ENCODE measurements at places on chromosomes 7 and 10. TPM values are rescaled to one million over a fixed set of nuclear protein-coding genes. Genes with fewer than 3 reads are reported as not detected.
A peak's percentile ranks its signal among the peaks of the same experiment; 100 is the strongest.

DNA sequence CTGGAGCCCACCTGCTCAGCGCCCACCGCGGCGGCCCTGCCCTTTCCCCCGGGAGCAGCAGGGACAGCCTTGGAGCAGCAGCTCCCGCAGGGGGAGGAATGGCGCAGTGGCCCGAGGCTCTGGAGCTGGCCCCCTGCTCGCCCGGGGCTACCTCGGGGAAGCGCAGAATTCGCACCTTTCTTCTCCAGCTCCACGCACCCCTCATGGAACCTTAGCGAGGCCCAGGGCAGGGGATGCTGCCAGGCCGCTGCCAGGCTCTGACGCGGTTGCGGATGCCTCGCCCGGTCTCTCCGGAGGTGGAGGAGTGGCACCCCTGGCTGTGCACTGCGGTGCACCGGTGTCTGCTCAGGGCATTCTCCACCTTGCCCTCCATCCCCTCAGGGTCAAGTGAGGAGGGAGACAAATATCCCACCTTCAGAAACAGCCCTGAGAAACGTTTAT lies 84.9 kb upstream of the MKI67 start:
- no peak for DNase-seq

GRCh38 chr10:3249307-3249889 lies 76.8 kb upstream of the PITRM1 start:
- DNase-seq: no peak

DNA sequence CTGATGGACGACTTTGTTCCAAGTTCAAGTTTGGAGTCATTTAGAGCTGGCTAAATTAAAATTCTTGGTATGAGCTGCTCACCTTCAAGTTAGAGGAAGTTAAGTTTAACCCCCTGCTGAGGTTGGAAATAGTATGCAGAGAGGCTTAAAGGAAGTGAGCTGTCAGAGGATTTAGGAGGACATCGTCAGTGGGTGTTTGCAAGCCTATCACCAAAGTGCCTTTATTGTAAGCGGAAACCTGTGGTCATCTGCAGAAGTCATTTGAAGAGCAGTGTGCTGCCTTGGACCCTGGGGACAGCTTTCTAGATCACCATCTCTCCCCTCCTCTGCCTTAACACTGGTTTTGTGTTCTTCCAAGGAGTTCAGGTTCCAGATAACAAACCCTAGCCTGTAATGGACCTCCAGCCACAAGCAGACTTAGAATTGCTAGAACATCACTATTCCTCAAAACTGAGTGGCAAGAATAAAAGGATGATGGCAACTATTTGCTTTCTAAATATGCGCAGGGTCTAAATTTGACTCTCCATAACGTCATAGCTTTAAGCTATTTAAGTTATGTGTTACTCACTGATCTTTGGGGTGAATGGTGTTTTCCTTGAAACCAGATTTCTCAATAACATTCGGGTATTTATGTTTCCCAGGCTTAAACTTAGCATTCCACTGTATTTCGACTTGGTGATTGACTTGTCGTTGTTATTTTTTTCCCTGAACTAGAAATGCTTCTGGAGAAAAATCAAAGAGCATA lies 93.4 kb downstream of the SLC39A12 start:
- no peak for DNase-seq

- no peak for DNase-seq
Observed at GRCh38 chr10:51000976-51001375, 73.3 kb upstream of the PRKG1 start.

DNA sequence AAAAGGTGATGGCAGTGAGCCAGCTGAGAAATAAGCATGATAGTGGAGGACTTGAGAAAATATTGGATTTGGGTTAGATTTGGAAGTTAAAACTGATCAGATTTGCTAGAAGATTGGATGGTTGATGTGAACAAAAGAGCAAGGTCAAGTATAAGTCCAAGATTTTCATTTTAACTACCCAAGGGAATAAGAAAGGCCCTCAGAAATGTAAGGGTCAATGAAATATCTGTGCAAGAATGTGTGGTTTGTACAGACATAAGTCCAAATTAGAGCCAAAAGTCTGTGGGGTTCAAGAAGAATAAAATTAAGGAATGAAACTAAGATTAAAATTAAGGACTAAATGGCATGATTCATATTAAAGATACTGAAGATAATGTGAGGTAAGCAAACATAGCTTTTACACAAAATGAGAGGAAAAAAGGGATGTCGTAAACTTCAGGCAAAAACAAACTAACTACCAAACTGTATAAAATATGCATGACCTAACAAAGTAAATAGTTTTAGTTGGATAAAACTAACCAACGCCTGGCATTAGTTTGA lies 78.4 kb upstream of the CACNA2D1 start:
- no peak for DNase-seq

GRCh38 chr10:43385412-43386004 lies 14.1 kb downstream of the FXYD4 start:
- no peak for DNase-seq

DNA sequence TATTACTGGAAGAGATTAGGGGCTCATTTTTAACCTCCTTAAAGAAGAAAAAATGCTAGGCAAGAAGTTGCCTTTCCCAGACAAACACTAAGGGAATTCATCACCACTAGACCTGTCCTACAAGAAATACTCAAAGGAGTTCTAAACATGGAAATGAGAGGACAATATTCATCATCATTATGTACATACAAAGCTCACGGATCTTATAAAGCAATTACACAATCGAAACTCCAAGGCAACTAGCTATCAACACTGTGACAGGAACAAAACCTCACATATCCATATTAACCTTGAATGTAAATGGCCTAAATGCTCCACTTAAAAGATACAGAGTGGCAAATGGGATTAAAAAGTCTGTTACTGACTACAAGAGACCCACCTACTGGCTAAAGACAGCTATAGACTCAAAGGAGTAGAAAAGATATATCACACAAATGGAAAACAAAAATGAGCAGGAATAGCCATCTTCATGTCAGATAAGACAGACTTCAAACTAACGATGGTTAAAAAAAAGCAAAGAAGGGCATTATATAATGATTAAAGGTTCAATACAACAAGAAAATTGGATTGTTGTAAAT lies 246.6 kb downstream of the ADRA2A start:
- DNase-seq: no peak

DNA sequence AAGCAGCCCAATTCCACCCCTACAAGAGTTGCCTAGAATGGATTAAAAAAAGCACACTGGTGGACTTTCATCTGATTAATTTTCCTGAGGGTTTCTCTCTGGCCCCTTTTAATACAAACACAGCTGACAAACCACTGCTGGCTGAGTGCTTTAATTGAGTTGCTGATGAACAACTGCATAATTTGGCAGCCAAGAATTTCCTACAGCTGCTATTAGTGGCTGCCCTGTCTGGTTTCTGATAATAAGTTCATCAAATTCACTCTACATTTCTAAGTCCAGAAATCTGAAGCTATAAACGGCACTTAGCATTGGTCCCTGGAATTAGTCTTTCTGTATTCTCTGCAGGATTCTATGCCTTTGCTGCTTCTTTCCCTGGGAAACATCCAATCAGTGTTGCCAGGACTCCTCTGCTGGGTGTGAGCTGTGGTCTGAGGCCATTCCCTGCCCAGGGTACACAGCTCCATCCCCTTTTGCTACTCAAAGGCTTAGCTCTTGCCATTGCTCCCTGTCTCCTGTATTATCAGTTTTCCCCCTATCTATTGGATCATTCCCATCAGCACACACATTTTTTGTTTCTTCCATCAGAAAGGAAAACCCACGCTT lies 110.6 kb downstream of the LSM5 start:
- no peak for DNase-seq

DNA sequence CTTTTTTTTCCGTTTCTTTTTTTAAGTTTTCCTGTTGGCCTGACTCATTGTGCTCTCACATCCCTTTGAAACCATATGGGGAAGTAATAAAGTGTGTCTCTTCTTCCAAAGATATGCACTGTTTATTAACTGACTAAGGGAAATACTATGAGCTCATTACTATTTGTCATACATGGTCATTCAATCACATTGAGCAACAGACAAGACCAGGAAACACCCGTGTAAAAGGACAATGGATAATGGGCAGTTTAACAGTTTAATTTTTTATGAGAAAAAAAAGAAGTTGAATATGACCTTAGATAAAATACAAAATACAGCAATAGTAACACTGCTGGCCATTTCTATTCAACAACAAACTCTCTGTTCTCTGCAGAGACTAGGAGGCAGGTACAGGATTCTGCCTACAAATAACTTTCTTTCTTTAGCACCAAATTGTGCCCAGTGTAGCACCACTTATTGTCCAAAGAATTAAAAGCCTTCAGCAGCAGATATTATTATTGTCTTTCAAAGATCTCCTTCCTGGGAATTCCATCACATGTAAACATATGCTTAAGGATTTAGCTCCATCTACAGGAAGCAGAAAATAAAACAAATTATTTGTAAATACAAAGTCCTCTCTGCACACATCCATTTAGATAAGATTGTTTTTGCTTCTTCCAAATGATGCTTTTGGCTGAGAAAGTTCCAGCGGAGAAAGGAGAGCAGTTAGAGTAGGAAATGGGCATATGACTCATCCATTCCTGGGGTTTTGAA lies 55.0 kb upstream of the AKR1E2 start:
- DNase-seq: peak; percentile 26

GRCh38 chr10:42979181-42979580 lies 97.7 kb upstream of the RET start:
- DNase-seq: no peak

- DNase-seq: peak; percentile 63
Observed at GRCh38 chr7:2105917-2106316, 126.8 kb downstream of the MAD1L1 start.

GRCh38 chr7:149404825-149405224 lies 56.0 kb downstream of the ZNF777 start:
- DNase-seq: no peak

- DNase-seq: no peak
Observed at GRCh38 chr10:127090138-127090537, 106.3 kb downstream of the INSYN2A start.

DNA sequence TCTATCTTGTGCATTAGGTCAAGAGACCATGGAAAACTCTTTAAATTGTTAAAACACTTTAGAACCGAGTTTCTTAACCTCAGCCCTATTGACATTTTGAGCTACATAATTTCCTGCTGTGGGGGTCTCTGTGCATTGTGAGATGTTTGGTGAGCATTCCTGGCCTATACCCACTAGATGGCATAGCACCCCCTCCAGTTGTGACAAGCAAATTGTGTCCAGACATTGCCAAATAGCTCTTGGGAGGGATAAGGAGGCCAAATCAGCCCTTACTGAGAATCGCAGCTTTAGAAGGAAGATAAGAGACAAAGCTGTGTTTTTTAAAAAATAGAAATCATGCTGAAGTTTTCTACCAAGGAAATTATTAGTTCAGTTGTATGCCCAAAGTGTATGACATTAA lies 1158.5 kb upstream of the C7orf33 start:
- DNase-seq: peak; percentile 41

- DNase-seq: peak; percentile 14
Observed at GRCh38 chr10:108904163-108904838, 1019.0 kb downstream of the XPNPEP1 start.

DNA sequence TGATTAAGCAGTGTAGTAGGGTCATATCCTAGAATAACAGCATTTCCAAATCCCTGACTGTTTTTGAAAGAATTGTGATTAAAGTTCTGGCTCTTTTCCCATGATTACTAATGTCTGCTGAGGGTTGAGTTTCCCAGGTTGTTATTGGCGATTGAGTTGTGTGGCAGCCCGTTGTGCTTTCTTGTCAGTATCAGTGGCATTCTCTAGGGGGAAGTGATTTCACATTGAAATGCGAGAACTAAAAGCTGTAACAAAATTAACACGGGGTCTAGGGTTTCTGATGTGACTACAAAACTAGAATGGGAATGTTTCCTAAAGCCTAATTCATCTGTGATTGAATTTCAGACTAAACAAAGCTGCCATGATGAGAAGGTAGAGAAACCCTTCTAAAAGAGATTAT lies 349.4 kb downstream of the EXOC4 start:
- peak; percentile 62 for DNase-seq

GRCh38 chr7:78140109-78140508 lies 341.5 kb downstream of the PHTF2 start:
- no peak for DNase-seq

- DNase-seq: no peak
Observed at GRCh38 chr10:120508966-120509365, 51.9 kb downstream of the PLPP4 start.

GRCh38 chr7:10662982-10663884 lies 310.4 kb upstream of the PHF14 start:
- no peak for DNase-seq

- DNase-seq: no peak
Observed at GRCh38 chr10:116602648-116603400, 12.1 kb downstream of the PNLIPRP1 start.

DNA sequence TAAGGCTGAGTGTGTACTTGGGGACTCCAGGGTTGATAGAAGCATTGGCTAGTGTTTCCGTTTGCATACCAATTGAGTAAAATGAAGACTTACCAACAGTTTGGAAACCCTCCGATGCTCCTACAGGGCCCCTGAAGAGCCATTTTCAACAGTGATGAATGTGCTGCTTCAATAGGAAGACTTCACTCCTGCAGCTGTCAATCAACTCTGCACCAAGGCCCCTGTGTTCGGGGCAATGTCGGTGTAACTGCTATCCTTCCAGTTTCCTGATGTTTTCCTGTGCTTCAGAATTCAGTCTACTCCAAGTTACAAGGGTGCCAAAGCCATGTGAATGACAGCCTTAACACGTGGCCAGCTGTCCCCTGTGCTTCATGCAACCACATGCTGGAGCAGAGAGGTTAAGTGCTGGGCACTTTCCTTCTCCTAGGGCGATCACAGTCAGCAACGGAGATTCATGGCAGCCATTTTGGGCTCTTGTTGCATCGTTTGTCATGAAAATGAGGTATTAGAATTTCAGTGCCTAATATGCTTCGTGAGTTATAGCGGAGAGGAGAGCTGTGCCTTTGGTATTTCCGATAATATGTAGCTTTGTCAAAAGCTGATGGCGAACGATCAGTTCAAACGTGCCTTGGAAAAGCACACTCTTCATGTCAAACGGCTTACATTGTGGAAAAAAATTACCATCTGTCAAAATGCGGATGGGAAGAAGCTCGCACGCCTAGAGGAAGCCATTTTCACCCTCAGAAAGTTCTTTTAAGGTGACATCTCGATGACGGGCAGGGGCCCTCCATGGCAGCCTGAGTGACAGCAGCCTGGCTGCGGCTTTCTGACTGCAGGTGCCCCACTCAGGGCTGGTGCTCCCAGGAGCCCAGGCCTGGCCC lies 287.8 kb downstream of the ACTR3B start:
- no peak for DNase-seq

DNA sequence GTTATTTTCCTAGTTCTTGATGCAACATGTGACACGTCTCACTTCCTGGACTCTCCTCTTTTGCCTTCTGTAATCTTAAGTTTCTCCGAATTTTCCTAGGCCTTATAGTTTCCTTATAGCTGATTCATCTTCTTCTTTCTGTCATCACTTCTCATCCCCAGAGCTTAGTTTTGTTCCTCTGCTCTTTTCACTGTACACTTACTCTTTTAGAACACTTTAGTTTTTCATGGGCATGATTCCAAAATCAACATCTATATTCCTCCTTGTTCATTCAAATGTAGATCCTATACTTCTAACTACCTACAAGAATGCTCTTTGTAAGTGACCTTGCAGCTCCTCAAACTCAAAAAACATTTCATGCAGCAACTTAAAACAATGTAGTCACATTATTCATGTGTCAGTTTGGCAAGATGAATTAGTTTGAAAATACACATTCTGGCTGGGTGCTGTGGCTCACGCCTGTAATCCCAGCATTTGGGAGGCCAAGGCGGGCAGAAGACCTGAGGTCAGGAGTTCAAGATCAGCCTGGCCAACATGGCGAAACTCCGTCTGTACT lies 13.1 kb upstream of the SLC26A3 start:
- peak; percentile 9 for DNase-seq

The OGDHL gene
- 2.8 TPM for total RNA-seq

The UNC5B gene
- total RNA-seq: 3.6 TPM

The ZCWPW1 gene
- total RNA-seq: 1.1 TPM

The KCNH2 gene
- 19.3 TPM for total RNA-seq

The NEUROG3 gene
- total RNA-seq: not detected

The SPAM1 gene
- not detected for total RNA-seq

The BEND7 gene
- total RNA-seq: 5.5 TPM

The ANAPC16 gene
- total RNA-seq: 72.2 TPM

Measured in SJCRH30 (cell line).